ENCODE measurements at places on chromosomes 7 and 10.

GRCh38 chr10:58968389-58968755, 208.1 kb upstream of the PHYHIPL start:
- no peak for DNase-seq

- no peak for DNase-seq
Measured at GRCh38 chr10:112810711-112811151, 139.3 kb upstream of the TCF7L2 start.

DNA sequence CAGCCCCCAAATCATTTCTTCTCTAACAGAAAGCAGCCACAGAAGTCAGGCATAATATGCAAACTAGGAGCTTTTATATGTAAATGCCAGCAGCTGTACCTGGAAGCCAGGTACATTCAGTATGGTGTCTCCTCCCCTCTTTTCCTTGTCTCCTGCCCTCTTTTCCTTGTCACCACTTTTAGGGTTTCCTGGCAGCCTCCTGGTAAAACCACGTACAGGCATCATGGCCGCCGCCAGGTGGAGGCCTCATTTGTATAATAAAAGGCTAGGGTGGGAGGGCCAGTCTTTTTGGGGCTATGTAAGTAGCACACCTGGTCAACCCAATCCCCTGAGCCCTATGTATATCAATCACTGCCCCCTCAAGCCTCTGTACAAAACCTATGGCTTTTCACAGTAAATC, 28.7 kb downstream of the PDZD8 start:
- no peak for DNase-seq

GRCh38 chr10:119498889-119499676, 43.4 kb downstream of the RGS10 start:
- no peak for DNase-seq

GRCh38 chr7:108634535-108634934, 64.9 kb downstream of the DNAJB9 start:
- no peak for DNase-seq

DNA sequence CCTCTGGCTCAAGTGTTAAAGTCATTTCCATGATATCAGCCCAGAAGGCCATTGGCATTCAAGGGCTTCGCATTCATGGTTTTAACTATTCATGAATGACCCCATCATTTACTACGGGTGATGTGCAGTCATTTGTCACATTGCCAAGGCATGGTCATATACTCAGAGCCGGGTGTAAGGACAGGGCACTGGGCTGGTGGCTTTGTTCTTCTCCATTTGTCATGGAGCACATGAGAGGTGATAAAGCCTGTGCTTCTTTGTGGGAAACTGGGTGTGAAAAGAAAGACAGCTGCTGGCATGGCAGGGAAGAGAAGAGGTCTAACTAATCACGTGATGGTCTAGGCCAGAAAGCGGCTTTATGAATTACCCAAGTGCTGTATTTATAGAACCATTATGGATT, 132.2 kb upstream of the PLXNA4 start:
- DNase-seq, result no peak
